ENCODE measurements at places on chromosomes 16 and 17.

- DNase-seq = no peak
Measured at GRCh38 chr17:82900741-82901140, 60.9 kb upstream of the ZNF750 start.

DNA sequence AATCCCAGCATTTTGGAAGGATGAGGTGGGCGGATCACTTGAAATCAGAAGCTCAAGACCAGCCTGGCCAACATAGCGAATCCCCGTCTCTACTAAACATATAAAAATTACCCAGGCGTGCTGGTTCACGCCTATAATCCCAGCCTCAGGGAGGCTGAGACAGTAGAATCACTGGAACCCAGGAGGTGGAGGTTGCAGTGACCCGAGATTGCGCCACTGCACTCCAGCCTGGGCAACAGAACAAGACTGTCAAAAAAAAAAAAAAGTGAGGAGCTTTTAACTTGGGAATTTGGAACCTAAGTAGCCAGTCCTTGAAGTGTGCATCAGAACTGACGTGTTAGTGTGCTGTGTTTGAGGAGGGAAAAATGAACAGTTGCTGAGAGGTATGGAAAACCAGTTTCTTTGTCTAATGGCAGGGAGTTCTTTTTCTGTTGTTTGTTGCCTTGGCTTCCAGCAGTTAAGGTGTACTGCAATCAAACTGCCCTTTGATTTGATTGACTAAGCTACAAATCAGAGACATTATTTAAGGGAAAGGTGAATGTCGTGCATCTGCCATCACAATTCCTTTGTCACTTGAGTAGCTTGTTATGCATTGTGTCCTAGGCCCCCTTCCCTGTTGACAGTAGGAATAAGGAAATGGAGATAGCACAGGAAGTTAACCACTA, 8.6 kb upstream of the DUSP14 start:
- no peak for DNase-seq

GRCh38 chr16:83586036-83586435, 221.7 kb upstream of the HSBP1 start:
- DNase-seq = no peak

DNA sequence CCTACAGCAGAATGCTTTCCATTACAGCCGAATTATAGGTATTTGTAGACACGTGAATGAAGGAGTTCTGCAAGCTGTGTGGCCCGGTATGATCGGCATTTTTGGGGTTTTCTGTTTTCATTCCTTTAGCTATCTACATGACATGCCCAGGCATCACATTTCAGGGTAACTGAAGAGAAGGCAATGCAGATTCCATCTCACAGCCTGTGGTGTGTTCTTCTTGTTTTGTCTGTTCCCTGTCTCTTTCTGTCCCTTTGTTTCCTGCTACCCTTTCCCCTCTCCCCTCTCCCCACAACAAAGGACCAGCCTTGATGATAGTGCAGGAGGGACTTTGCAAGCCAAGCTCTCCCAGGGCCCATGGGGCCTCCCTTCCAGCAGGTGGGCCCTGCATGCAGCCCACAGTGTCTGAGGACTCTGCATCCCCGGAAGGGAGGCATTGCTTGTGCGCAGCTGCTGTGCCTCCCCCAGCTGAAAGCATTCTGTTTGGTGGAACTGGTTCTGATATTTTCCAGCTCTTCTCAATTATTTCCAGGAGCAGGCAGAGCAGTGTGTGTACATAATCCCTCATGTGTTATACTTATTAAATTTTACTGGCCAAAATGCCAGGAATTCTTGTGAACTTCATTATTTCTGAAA, 207.4 kb downstream of the RPTOR start:
- DNase-seq = no peak

Measured in activated CD4-positive, alpha-beta T cell treated with anti-CD3 and anti-CD28 coated beads for 1 hour (primary cell).